ENCODE measurements at places on chromosomes 3 and 15.

- DNase-seq = no peak
Observed at GRCh38 chr3:19970327-19970726, 23.4 kb downstream of the RAB5A start.

GRCh38 chr15:69509131-69509530 lies 56.5 kb downstream of the RPLP1 start:
- no peak for DNase-seq

GRCh38 chr3:16309558-16309957 lies 44.5 kb downstream of the OXNAD1 start:
- DNase-seq = peak; percentile 53

GRCh38 chr3:50392101-50392715 lies 32.9 kb upstream of the TMEM115 start:
- DNase-seq = no peak

DNA sequence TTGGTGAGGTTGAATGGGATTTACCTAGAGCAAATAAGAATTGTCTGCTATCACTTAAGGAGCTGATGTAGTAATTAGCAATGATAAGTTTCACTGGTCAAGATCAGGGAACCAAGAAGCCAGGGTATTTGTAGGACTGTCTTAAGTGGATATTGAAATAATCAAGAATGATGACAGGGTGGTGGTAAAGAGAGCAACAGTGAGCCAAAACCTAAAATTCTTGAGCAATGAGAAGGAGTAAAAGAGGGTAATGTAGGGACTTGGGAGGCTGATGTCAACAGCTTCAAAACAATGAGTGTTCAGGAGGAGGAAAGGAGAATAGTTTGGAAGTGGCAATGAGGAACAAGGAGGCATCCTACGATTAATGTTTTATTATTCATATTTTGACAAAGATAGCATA lies 31.5 kb upstream of the SLC2A2 start:
- no peak for DNase-seq

GRCh38 chr15:100925480-100925879 lies 6.3 kb downstream of the LRRK1 start:
- no peak for DNase-seq

DNA sequence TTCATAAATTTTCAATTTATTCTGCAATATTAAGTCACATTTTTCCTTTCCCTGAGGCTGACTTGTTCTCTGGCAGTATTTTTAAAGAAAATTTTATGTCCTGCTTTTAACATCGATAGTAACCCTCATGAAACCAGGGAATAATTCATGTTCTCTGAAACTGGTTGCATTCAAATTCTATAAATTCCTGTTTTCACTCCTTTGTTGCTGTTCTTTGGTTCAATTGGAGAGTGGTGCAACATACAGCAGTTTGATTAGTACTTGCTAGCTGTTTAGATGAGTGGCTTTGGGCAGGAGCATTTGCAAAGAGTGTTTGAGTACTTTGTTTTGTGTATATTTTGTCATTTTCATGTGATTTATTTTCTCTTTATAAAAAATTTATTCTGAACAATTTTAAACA lies 19.2 kb downstream of the ZIC1 start:
- DNase-seq = no peak

- DNase-seq = no peak
Observed at GRCh38 chr3:180362081-180362480, 239.9 kb upstream of the TTC14 start.

- no peak for DNase-seq
Observed at GRCh38 chr3:143483214-143483613, 363.6 kb downstream of the CHST2 start.

DNA sequence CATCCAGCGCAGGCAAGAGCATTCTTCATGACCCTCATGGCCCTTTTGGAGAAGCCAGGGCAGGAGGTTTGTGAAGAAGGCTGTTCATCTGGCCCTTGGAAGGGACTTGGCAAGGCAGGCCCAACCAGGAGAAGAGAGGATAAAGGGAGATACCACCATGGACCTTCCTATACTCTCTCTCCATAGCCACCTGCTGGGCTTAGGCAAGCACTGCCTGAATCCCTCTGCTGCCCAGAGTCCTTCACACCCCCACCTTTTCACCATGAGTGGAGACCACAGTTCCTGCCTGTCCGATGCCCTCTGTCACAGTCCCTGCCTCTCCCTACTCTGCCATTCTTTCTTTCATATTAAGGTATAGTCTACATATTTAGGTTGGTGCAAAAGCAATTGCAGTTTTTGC lies 10.6 kb upstream of the SFMBT1 start:
- no peak for DNase-seq

GRCh38 chr15:61598655-61599054 lies 369.6 kb upstream of the RORA start:
- DNase-seq = no peak

- no peak for DNase-seq
Observed at GRCh38 chr3:127038466-127038865, 55.6 kb downstream of the PLXNA1 start.

DNA sequence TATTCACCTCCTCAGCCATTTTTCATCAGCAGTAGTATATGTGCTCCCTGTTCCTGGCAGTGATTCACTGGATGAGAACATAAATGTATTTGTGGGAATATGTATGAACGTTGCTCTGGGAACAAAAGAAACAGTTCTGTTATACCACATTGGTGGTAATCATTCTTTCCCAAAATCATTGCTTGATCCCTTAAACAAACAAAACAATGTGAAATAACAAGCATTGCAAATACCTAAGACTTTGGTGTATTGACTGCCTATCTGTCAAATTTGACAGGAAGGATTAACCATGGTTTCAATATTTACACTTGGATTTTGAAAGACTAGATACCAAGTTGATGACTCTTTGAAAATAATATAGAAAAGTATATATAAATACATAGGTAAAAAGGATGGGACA lies 284.1 kb downstream of the FHIT start:
- DNase-seq = no peak

DNA sequence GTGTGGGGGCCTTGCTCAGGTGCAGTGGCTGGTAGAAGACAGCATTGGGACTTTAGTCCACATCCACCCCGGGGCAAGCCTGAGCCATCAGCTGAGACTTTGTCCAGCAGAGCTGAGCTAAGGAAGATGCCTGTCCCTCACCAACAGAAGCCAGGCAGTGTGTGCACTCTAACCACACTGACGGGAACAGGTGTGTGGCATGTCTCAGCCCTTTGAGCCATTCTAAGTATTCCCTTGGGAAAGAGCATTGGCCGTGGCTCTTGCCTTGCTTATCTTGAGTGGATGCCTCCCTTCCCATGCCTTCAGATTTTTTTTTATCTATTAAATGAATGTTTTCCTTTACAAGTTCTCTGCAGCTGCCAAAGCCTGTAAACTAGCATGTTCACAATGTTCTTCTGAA lies 3.5 kb downstream of the GABRA5 start:
- DNase-seq = no peak

DNA sequence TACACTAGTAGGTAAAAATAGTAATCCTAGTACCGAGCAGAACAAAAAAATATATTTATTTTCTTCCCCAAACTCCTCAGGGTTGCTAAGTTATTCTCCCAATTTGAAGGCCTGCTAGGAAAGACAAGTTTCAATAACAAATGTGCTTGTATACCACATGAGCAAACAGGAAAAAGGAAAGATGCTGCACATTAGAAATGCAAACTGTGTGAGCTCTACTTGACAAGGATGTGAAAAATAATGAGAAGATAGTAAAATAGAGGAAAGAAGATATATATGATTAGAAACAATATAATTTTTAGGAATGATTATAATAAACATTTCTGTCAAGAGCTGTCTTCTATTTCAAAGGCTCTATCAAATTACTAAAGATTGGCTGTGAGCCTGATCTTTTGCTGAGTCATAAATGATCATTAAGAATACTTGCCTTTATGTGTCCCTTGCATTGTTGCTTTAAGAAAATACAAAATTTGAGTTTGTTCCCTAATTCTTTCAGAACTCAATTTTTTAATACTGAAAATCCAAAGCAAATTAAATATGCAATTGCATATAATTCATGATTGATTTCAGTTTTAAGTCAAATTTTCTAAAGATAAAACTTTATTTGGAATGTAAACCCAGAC lies 174.2 kb downstream of the NEK10 start:
- no peak for DNase-seq

DNA sequence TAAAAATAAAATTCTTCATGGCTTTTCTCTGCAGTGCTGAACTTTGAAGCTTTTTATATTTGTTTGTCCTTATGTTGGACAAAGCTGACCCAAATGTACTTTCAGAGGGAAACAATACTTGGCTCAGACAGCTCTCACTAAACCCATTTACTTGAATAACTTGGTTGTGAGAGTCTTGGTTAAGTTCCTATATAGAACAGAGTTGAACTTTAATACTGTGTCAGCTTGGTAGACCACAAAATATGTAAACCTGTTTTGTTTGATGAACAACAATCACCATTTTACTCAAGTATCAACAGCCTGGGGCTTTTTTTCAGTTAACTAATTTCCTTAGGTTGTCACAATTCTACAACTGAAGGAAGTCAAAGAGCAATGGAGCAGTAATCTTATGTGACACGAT lies 211.9 kb downstream of the CADM2 start:
- DNase-seq = no peak

DNA sequence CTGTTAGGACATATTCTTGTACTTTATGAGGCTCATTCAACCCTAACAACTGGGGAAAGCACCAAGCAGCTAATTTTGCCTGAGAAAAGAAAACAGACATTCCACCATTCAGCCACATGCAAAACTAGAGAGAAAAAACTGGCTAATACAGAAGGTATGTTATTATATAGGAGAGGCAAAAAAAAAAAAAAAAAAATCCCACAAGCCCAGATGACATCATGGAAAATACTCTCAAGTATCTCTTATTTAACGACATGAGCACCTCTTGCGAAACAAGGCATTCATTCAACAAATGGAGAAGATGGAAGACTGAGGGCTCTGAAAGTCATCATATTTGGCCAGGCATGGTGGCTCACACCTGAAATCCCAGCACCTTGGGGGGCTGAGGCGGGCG lies 61.5 kb downstream of the PRICKLE2 start:
- no peak for DNase-seq

DNA sequence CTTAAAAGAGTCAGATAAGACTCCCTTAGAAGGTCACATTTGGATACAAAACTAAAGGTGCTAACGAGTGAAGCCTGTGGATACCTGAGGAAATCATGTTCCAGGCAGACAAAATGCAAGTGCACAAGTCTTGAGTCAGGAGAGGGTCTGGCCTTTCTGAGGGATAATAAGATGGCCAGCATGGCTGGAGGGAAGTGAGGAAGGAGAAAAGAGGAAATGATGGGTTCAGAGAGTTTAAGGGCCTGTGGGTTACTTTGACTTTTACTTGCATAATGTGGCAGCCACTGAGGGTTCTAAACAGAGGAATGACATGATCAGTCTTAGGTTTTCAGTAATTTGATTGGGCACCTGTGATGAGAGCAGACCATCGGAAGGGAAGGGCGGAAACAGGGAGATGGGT lies 3.5 kb upstream of the ROPN1B start:
- no peak for DNase-seq

DNA sequence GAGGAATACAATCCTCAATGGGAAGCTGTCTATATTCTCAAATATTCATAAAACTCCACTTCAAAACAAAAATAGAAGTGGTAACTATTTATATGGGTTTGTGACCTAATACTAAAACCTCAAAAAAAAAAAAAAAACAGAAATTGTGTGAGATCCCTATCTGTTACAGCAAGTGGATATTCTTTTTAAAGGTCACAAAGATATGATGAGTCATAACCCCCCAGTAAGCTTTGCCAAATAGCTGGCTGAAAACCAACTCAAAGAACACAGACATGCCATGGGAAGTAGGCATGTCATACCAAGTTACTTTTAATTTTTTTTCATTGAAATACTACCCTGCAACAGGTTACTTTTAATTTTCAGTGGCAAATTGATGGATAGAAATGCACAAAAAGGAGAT lies 62.5 kb downstream of the CBLB start:
- DNase-seq = no peak

GRCh38 chr15:23869396-23869795 lies 182.3 kb upstream of the NDN start:
- DNase-seq = no peak

DNA sequence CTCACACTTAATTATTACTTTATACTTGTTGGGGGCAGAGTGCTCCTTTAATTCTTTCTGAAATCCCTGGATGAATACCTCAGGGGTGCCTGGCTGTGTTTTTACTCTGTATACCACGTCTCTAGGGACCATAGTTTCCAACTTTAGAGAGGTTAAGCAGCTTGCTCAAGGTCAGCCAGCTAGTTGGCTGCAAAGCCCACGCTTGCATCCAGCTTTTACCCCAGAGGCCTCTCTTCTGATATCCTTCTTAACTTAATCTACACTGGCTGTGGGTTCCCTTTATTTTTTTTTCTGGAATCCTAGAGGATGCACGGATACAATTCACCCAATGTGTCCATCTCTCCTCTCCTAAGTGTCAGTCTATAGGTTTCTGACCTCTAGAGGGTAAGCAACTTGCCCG lies 1.4 kb downstream of the PDZRN3 start:
- no peak for DNase-seq

GRCh38 chr3:37198996-37199395 lies 24.6 kb upstream of the LRRFIP2 start:
- DNase-seq = no peak

GRCh38 chr3:188331166-188331565 lies 177.2 kb downstream of the LPP start:
- no peak for DNase-seq

DNA sequence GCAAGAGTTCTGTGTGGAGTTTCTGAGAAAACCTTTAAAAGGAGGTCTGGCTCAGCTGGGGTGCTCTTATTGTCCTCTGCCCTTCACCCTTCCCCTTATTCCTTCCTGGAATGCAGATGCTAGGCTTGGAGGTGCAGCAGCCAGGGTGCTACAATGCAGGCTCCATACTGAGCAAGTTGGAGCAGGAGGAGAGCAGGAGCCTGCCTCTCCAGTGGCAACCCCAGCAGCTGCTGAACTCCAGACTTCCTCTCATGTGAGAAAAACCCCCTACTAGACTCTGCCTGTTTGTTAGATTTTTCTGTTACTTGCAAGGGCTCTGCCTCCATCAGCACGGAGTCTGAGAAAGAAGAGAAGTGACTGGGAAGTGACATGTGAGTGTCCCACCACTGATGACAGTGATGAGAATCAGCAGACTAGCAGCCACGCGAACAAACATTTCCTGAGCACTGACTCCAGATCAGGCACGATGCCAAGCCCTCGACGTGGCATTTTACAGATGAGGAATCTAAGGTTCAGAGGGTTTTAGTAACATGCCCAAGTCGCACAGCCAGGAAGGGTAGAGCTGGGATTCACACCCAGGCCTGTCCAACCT lies 16.1 kb upstream of the RARRES1 start:
- DNase-seq = no peak

- DNase-seq = no peak
Observed at GRCh38 chr15:65026756-65027155, 2.7 kb downstream of the MTFMT start.

DNA sequence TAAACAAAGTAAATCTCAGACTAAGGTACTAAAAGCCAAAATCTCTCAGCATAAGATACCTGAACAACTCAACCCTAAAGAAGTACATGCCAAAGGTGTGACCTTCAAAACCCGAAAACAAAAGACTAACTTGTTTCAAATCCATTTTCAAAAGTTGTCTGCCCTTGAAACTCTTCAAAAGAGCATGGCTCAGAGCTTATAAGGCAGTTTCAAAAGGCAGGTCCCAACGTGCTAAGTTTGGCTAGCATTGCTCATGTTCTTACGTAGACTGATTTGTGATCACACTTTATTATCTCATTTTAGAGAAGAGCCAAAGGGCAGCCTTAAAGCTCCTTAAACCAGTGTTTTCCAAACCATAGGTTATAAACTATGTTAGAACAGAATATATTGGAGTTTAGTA lies 112.2 kb downstream of the FEZF2 start:
- DNase-seq = no peak

Measured in stimulated activated CD8-positive, alpha-beta memory T cell treated with anti-CD3 and anti-CD28 coated beads, Interleukin-15, amount 100 ng/mL, for 4 hours (primary cell).